ENCODE measurements at places on chromosomes 3 and 15. TPM values are rescaled to one million over a fixed set of nuclear protein-coding genes. Genes with fewer than 3 reads are reported as not detected.

- DNase-seq: no peak
These were observed 103.4 kb downstream of the MINAR1 start for GRCh38 chr15:79535536-79535935.

- no peak for DNase-seq
These were observed 118.8 kb upstream of the AZI2 start for GRCh38 chr3:28467414-28467813.

DNA sequence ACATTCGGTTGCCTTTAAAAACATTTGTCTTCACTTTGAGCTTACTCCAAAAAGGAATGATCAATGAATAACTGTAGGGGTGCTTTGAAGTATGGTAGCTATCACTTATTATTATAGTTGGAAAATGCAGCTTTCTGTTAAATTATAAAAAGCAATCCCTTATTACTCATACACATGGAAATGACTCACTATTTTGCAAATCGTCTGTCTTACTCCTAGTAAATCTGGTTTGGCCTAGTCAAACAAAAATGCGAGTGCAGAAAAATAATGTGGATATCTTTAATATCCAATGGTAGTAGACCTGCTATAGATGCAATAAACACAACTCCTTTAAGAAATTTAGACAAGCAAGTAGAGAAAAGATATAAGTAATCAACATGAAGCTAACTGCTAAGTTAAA is 112.5 kb downstream of the ZIC1 start:
- DNase-seq: no peak

DNA sequence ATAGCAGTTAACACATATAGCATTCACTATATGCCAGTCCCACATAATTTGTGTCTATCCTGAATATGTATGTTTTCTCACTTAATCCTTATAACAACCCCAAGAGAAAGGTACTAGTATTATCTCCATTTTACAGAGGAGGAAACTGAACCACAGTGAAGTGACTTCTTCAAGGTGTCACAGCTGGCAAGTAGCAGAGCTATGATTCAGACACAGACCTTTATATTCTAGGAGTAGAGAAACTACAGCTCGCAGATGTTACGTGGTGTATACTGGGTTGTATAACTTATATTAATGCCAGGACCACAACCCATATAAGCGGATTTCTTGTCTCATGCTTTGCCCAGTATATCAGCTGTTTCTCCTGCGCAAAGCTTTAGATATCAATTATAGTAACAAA is 29.5 kb upstream of the ICE2 start:
- no peak for DNase-seq

DNA sequence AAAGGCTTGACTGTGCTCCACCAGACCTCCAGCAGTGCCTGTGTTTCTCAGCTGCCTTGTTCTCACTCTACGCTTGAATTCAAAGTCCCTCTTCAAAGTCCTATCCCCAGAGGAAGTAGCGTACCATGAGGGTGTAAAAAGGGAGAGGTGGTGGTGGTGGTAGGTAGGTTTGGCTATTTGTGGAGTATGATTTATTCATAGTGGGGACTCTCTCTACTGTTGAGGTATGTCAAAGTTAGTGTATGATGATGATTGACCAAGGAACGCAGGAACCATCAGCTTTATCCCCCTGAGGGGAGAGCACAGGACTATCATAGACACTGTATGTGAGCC is 137.9 kb downstream of the GHSR start:
- no peak for DNase-seq

GRCh38 chr3:52636673-52637072 is 49.0 kb downstream of the PBRM1 start:
- DNase-seq: no peak

GRCh38 chr3:117277816-117278215 is 568.2 kb downstream of the TUSC7 start:
- no peak for DNase-seq

GRCh38 chr3:128736601-128737000 is 10.6 kb downstream of the RAB7A start:
- no peak for DNase-seq

GRCh38 chr15:68592544-68592943 is 13.8 kb downstream of the CORO2B start:
- no peak for DNase-seq

The ESYT3 gene
- total RNA-seq: 3.5 TPM

The TEX9 gene
- total RNA-seq: 13.1 TPM
